ENCODE measurements at places on chromosomes 13 and 19. TPM values are rescaled to one million over a fixed set of nuclear protein-coding genes. Genes with fewer than 3 reads are reported as not detected.
A peak's percentile ranks its signal among the peaks of the same experiment; 100 is the strongest.

DNA sequence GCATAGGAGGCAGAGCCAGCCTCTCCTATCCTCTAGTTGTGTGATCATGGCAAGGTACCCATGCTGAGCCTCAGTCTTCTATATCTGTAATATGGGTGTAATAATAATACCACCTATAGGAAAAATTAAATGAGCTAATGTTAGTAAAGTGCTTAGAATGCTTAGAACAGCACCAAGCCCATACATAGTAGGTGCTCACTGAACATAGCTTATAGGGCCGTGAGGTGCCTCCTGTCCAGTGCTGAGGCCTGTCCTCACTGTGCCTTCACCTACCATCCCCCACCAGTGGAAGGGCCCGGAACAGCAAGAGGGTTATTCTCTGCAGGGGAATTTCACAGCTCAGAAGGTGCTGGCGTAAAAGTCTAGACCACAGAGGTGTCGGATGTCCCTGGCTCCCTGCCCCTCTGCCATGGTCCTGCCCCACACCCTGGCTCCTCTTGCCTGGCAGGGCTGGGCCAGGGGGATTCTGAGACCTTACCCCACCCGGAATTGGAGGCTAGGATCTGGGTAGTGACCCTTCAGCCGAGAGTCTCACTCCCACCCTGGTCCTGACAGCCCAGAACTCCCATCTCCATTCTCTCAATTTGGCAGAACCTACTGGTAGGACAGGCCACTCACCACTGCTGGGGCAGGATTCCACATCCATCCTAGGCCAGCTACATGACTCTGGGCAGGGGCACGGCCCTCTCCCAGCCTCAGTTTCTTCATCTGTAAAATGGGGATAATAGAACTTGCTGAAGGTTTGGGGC is 2.2 kb upstream of the SCN1B start:
- H3K27me3 ChIP-seq = peaks cover 30% of the 10 kb centered on the region
- peak; percentile 28 for DNase-seq
- H3K36me3 ChIP-seq = peaks cover 36% of the 10 kb centered on the region
- peaks cover 15% of the 10 kb centered on the region for H3K4me1 ChIP-seq
- no peak overlapping the region for H3K4me3 ChIP-seq

- H3K4me3 ChIP-seq = peak overlapping the region; percentile 64
- H3K36me3 ChIP-seq = no peaks in the 10 kb centered on the region
- H3K4me1 ChIP-seq = peaks cover 19% of the 10 kb centered on the region
- peak; percentile 72 for DNase-seq
- no peak overlapping the region for H3K27ac ChIP-seq
These were observed 3.5 kb upstream of the LHB start for GRCh38 chr19:49020342-49020741.

- H3K36me3 ChIP-seq = no peaks in the 10 kb centered on the region
- H3K27ac ChIP-seq = no peak overlapping the region
- DNase-seq = no peak
- no peaks in the 10 kb centered on the region for H3K27me3 ChIP-seq
- H3K4me3 ChIP-seq = no peak overlapping the region
These were observed 22.1 kb upstream of the GGACT start for GRCh38 chr13:100610391-100611347.

- H3K27ac ChIP-seq = no peak overlapping the region
- no peak overlapping the region for H3K4me3 ChIP-seq
- no peak for DNase-seq
- H3K36me3 ChIP-seq = no peaks in the 10 kb centered on the region
These were observed 6.1 kb downstream of the NAPSA start for GRCh38 chr19:50359328-50359818.

DNA sequence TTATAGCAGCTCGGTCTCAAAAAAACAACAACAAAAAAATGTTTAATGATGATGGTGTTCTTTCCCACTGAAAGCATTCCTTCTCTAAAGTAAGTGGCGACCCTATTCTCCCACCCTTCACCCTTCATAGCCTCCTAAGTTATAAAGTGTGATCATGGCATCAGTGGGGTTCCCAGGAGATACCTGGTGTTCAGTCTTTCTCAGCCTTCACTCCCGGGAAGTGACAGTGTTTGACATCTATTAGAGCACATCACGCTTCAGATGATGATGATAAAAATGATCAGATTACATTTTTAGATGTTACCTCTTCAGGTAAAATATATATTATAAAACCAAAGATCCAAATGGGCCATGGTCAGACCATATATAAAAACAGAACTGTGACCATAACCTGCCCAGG is 51.0 kb downstream of the TGDS start:
- H3K4me1 ChIP-seq = peaks cover 26% of the 10 kb centered on the region
- no peak overlapping the region for H3K4me3 ChIP-seq
- H3K36me3 ChIP-seq = no peaks in the 10 kb centered on the region
- H3K27me3 ChIP-seq = no peaks in the 10 kb centered on the region
- no peak overlapping the region for H3K27ac ChIP-seq
- DNase-seq = no peak

GRCh38 chr19:27966390-27966816 is 1246.5 kb downstream of the UQCRFS1 start:
- no peak overlapping the region for H3K27ac ChIP-seq
- peak; percentile 51 for DNase-seq
- H3K27me3 ChIP-seq = no peaks in the 10 kb centered on the region
- H3K36me3 ChIP-seq = no peaks in the 10 kb centered on the region
- H3K4me3 ChIP-seq = no peak overlapping the region

- no peaks in the 10 kb centered on the region for H3K27me3 ChIP-seq
- no peaks in the 10 kb centered on the region for H3K36me3 ChIP-seq
- DNase-seq = peak; percentile 75
- peak overlapping the region; percentile 75 for H3K27ac ChIP-seq
These were observed 684.1 kb downstream of the DIAPH3 start for GRCh38 chr13:59479629-59480028.

DNA sequence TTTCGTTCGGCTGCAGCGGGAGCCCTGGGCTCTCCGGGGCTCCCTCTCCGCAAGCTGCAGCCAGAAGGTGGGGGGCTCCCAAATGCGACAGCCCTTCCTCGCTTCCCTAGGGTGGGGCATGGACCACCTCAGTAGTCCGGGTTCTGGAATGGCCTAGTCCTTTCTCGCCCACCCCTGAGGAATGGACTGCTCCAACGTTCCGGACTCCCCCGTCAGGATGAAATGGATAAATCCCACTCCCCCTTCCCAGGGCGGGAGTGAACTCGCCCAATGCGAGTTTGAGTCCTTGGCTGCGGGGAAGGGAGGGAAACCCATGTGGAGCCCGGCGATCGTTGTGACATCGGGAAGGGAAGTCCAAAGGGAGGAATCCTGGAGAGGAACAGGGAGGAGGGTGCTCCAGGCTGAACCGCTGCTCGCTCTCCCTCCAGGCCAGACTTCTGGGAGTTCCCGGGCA is 5.5 kb downstream of the HRC start:
- H3K4me3 ChIP-seq = peak overlapping the region; percentile 96
- H3K36me3 ChIP-seq = no peaks in the 10 kb centered on the region
- peaks cover 7% of the 10 kb centered on the region for H3K27me3 ChIP-seq
- H3K27ac ChIP-seq = peak overlapping the region; percentile 90

- DNase-seq = peak; percentile 44
- peak overlapping the region; percentile 45 for H3K27ac ChIP-seq
- no peaks in the 10 kb centered on the region for H3K36me3 ChIP-seq
- peaks cover 13% of the 10 kb centered on the region for H3K4me1 ChIP-seq
- peak overlapping the region; percentile 93 for H3K4me3 ChIP-seq
- H3K27me3 ChIP-seq = no peaks in the 10 kb centered on the region
These were observed 599 bp downstream of the OLFM2 start for GRCh38 chr19:9935506-9936325.

GRCh38 chr13:55038230-55038629 is 2009.6 kb downstream of the OLFM4 start:
- DNase-seq = no peak
- H3K27ac ChIP-seq = peak overlapping the region; percentile 56
- no peak overlapping the region for H3K4me3 ChIP-seq
- H3K27me3 ChIP-seq = no peaks in the 10 kb centered on the region
- H3K36me3 ChIP-seq = no peaks in the 10 kb centered on the region
- peaks cover 42% of the 10 kb centered on the region for H3K4me1 ChIP-seq

GRCh38 chr13:98796798-98797197 is 44.3 kb upstream of the SLC15A1 start:
- no peak overlapping the region for H3K4me3 ChIP-seq
- no peak for DNase-seq
- no peak overlapping the region for H3K27ac ChIP-seq

DNA sequence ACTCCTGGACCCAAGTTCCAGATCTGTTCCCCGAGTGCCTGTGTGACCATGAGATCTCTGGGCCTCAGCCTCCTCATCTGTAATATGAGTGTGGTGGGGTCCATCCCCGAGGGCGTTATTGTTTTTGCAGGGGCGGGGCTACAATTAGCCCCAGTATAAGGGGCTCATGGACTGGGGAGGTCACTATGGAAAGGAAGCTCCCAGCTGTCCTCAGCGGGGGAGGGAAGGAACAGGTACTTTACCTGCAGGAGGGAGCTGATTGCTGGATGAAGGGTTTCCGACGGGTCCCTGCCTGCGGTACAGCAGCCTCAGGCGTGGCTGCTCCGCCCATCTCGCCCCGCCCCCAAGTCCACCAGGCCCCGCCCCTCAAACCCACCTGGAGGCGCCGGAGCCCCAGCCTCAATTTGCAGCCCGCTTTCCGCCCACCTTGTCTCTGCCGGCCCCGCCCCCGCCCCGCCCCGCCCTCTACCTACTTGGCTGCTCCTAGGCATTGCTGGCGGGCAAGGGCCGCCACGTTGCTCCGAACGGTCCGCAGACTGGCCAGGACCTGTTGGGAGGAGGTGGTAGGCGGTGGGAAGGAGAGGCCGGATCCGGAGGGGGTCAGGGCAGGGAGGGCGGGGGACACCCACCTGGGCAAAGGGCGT is 5.5 kb downstream of the PDE4C start:
- H3K4me1 ChIP-seq = peaks cover 13% of the 10 kb centered on the region
- H3K36me3 ChIP-seq = no peaks in the 10 kb centered on the region
- peak overlapping the region; percentile 50 for H3K4me3 ChIP-seq
- DNase-seq = peak; percentile 95
- peaks cover 10% of the 10 kb centered on the region for H3K27me3 ChIP-seq

DNA sequence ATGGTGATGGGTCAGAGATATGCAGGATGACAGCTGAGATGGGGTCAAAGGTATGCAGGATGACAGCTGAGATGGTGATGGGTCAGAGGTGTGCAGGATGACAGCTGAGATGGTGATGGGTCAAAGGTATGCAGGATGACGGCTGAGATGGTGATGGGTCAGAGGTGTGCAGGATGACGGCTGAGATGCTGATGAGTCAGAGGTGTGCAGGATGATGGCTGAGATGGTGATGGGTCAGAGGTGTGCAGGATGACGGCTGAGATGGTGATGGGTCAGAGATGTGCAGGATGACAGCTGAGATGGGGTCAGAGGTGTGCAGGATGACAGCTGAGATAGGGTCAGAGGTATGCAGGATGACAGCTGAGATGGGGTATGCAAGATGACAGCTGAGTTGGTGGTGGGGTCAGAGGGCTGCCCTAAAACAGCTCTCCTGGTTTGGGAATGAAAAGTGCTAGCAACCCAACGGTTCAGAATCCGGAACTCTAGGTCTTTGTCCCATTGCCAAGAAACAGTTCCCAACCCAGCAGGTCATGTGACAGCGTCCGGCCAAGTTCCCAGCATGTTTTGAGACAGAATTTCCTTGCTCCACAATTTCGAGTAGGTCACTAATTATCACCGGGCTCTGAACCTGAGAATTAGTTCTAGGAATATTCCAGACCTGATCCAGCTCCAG is 3.2 kb downstream of the SELENOW start:
- no peak for DNase-seq
- no peak overlapping the region for H3K27ac ChIP-seq
- peaks cover 11% of the 10 kb centered on the region for H3K4me1 ChIP-seq
- peaks cover 16% of the 10 kb centered on the region for H3K36me3 ChIP-seq
- H3K27me3 ChIP-seq = no peaks in the 10 kb centered on the region

GRCh38 chr19:14814982-14815652 is 19.9 kb downstream of the OR7A5 start:
- no peak for DNase-seq
- H3K36me3 ChIP-seq = no peaks in the 10 kb centered on the region
- no peaks in the 10 kb centered on the region for H3K27me3 ChIP-seq
- H3K4me1 ChIP-seq = no peaks in the 10 kb centered on the region

DNA sequence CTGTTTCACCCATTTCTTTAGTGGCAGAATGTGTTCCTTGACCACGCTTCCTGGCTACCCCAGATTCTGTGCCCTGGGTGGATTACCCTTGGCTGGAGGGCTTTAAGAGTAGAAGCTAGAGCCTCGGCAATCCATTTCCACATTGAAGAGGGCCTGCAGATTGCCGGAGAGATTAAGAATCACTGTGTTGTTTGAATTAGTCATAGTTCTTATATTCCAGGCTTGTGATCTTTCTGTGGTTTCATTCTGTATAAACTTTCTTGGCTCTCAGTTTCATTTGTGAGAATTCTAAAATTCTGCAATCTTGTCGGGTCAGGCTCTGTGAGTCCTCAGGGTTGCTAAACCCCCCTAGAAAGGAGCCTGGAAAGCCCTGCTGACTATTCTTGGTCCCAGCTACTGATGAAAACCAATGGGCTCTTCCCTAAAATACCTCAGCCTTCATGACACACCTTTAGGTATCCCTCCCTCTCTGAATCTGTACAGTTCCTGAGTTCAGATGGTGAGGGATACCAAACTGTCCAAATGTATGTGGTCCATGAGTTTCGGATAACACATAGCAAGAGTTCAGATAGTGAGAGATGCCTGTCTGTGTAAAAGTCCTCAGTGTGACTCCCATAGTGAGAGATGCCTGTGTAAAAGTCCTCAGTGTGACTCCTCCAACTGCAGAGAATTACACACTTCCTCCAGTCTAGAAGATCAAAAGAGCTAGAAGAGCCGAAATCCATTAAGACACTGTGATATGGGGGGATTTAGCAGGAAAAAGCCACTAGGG is 4.3 kb downstream of the PHF11 start:
- no peak for DNase-seq
- H3K4me1 ChIP-seq = no peaks in the 10 kb centered on the region
- H3K36me3 ChIP-seq = no peaks in the 10 kb centered on the region

- DNase-seq = peak; percentile 35
- peak overlapping the region; percentile 86 for H3K4me3 ChIP-seq
- no peaks in the 10 kb centered on the region for H3K36me3 ChIP-seq
- H3K4me1 ChIP-seq = peaks cover 6% of the 10 kb centered on the region
- H3K27ac ChIP-seq = no peak overlapping the region
These were observed 941 bp downstream of the MYPOP start for GRCh38 chr19:45901432-45901911.

- H3K4me1 ChIP-seq = no peaks in the 10 kb centered on the region
- H3K27ac ChIP-seq = no peak overlapping the region
- DNase-seq = no peak
- no peaks in the 10 kb centered on the region for H3K36me3 ChIP-seq
These were observed 140.6 kb downstream of the IRS2 start for GRCh38 chr13:109645831-109646230.

Gene PNMA8B
- total RNA-seq = 1.7 TPM

Gene IFNL3
- total RNA-seq = not detected

Gene SHISA2
- 33.4 TPM for total RNA-seq

Gene RGL3
- total RNA-seq = 49.4 TPM

Gene SIGLECL1
- not detected for total RNA-seq

Gene LYL1
- total RNA-seq = 0.47 TPM

Gene SBK2
- total RNA-seq = 2.0 TPM

Gene KLK4
- 0.76 TPM for total RNA-seq

Gene DACH1
- 0.45 TPM for total RNA-seq

Gene SLC8A2
- total RNA-seq = 11.6 TPM

Gene GPR12
- not detected for total RNA-seq

Gene ZNF793
- 11.4 TPM for total RNA-seq
